ENCODE measurements at places on chromosomes 4 and X.

- no peak for DNase-seq
Observed at GRCh38 chr4:25246680-25247611, 13.1 kb downstream of the PI4K2B start.

DNA sequence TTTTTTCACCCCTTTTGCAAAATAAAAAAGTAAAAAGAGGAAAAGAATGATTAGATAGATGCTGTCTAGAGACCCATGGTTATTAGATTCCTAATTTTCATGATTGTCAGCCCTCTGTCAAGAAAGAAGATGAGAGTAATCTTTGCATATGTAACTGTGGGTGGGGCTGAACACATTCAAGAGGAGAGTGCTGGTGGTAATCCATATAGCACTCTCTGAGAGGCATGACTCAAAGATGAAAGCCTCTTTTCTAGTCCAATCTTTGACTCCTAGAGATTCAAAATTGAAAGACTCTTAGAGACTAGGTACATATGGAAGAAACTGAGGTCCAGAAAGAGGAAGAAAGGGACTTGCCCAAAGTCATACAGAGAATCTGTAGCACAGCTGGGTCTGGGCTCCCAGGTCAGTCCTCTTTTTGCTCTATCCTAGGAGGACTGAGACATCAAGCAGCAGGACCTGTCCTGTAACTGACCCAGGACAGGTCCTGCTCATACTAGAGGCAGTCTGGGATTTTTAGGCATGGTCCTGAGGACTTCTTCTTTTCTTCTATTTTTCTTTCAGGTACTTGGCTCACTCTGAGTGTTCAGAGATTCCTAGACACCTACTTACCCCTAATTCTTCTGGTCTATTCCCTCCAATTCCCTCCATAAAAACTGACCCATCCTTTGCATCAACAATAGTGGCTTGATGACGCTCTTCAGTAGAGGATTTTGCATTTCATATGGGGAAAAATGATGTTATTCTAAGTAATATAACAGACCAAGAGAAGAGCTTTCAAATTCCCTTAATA is 23.8 kb downstream of the VSIG4 start:
- DNase-seq: no peak

GRCh38 chrX:65300104-65300809 is 234.3 kb downstream of the LAS1L start:
- DNase-seq: no peak

GRCh38 chrX:65463550-65463949 is 71.0 kb downstream of the LAS1L start:
- peak; percentile 27 for DNase-seq

GRCh38 chr4:143207555-143207954 is 22.8 kb downstream of the USP38 start:
- DNase-seq: peak; percentile 40

DNA sequence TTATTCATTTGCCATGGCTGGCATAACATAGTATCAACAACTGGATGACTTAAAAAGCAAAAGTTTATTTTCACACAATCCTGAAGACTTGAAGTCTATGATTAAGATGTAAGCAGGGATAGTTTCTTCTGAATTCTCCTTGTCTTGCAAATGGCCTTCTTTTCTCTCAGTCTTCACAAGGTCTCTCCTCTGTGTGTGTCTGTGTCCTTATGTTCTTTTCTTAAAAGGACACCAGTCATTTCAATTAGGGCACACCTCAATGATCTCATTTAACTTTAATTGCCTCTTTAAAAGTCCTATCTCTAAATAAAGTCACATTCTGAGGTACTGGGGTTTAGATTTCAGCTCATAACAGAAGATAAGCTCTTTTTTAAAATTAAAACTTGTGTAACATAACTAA is 399.7 kb downstream of the PABPC4L start:
- no peak for DNase-seq

DNA sequence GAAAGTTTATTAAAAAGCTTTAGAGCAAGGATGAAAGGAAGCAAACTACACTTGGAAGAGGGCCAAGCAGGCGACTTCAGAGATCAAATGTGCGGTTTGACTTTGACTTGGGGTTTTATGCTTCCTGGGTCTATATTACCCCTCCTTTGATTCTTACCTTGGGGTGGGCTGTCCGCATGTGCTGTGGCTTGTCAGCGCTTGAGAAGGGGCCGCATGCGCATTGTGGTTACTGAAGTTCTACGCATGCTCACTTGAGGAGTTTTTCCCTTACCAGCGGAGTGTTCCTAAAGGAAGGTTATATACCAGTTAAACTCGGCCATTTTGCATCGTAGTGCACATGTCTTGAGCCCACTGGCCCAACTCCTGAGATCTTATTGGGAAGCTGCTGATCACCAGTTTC is 9.9 kb downstream of the ZNF157 start:
- peak; percentile 55 for DNase-seq

DNA sequence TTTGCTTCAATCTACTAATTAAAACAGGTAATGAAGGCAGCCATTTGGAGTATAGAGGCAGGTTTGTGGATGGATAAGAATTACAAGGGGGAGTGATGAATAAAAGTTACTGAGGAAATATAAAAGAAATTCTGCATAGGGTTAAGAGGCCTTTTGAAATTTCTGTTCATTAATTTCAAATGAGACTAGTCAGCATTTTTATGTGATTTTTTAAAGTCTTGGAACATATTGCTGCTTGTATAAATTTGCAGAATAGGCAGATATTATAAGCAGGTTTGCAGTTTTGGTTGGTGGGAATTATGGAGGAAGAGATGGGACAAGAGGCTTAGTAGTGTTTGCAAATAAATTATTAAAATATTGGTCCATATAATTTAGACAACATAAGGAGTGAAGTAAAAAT is 750.4 kb upstream of the AGA start:
- DNase-seq: no peak

DNA sequence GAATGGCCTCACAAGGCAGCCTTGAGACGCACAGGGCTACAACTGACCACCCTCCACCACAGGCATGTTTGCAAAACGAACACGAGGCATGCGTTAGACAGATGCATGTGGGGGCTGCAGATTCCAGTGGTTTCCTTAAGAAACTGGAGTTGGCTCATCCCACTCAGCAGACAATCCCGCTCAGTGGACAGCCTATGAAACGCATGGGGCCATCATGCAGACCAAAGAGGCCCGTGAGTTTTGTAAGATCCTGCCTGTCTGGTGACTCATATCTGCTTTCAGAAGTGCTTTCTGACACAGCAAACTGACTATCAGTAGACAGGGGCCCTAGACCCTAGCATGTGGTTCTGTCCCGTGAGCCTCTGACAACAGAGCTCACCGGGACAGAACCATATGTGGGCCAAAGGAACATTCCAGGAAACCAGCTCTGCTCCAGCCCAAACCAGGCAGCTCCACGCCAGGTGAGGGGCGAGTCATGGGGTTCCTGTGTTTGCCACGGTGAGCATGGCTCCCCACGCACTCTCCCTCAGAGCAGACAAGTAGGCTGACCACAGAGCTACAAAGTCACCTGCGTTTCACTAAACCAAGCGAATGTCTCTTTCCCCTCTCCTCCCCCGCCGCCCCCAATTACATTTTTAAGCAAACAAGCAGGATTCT is 74.4 kb downstream of the MTMR1 start:
- peak; percentile 85 for DNase-seq

DNA sequence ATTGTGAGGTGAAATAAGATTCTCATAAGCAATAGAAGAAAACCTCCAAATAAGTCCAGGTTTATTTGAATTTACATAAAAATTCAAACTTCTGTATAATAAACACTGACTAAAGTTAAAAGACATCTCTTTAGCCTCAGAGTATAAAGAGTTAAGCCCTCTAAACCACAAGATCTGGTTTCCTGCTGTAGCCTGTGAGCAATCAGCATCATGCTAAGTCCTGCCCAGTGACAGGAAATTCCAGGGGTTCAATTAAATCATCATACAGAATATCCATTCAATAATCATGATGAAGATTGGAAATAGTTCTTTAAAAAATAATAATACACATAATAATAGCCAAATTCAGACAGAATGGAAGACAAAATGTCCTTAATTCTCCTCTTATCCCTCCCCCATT is 139.2 kb upstream of the DGKK start:
- DNase-seq: peak; percentile 7

DNA sequence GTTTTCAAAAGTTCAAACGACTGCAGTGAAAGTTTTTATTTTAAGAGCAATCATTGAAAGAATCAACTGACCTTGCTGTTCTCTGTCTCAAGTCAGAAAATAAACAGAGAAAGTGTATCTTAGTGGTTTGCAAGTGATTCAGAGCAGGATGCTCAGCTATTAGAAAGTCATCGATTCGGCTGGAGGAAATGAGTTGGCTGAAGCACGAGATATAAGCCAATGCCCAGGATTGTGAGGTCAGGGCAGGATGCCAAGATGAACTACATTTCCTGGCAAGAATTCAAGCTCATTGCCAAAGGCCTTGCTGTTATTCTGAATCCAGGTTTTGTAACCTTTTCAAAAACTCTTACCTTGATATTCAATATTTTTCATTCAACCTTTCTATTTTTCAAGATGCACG is 541.4 kb upstream of the BOD1L1 start:
- peak; percentile 82 for DNase-seq

GRCh38 chr4:79325864-79326328 is at the start of gene NAA11:
Gene NAA11, minus strand, starts transcription at chr4:79326061. Its CDS starts 184 bp downstream, at chr4:79325877.
- no peak for DNase-seq

DNA sequence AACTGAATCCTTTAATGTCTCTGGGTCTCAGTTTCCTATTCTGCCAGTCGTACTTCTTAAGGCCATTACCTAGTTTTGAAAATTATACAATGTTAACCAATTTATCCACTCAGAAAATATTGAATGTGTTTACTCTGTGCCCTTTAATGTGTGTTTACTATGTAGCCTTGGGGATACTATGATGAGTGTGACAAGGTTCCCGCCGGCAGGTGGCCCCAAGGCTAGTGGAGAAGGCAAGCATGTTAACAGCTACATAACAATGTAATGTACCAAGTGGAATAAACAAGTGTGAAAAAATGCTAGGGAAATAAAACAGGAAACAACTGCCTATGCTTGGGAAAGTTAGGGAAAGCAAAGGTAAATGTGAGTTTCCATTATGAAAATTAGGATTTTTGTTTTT is 187.3 kb upstream of the MBNL3 start:
- no peak for DNase-seq

GRCh38 chr4:99462875-99463464 is 27.8 kb upstream of the ADH7 start:
- peak; percentile 70 for DNase-seq

GRCh38 chr4:1200425-1201035 is 28.1 kb upstream of the SPON2 start:
- DNase-seq: peak; percentile 89

DNA sequence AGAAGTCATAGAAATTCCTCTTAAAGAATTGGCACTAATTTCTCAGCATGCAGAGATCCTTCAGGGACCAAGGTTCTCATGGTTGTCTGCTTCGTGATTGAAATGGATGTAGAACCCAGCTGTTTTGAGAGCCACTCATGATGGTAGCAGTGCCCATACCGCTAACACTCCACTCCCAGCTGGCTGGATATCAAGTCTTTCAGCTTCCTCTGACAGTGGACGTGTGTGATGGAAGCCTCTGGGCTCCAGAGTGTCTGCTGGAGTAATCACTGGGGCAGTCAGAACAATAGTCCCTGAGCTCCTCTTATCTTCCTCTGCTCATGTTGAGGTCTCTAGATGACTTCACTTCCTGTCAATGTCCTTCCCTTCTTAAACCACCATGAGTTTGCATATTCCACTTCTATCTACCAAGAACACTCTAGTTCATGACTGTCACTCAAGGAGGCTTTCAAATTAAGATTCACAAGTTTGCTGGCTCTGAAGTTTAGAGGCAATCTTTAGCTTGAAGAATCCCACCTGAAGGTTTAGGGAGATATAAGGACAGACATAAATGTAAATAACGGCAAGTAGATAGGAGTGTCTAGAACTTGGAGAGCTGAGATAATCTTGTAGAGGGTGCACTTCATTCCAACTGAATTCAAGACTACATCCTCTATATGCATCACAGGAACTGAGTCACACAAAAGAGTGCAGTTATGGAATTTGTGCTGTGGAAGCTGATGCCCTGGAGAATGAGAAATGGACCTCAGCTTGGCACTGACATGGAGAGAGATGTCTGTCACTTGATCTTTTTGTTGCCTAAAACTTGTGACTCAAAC is 64.5 kb upstream of the WDR1 start:
- DNase-seq: peak; percentile 66

GRCh38 chrX:155070038-155070437 is 898 bp downstream of the CMC4 start:
- no peak for DNase-seq

- DNase-seq: no peak
Observed at GRCh38 chrX:132181364-132181763, 37.9 kb downstream of the RAP2C start.

DNA sequence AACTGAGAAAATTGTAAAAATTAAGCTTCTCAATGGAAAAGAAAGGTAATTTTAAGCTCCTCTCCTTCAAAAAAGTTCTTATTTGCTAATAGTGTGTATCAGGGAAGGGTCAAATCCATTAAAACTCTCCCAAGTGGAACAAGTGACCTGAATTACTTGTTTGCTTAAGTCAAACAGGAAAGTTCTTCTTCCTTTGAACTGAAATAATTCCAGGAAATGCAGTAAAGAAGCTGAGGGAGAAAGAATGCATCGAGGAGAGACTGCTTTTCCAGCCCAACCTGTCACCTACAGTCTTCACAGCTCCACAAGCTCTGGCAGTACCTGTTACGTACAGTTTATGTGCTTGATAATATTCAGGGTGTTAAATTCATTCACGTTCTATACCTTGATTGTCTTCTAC is 131.1 kb downstream of the KLHL8 start:
- no peak for DNase-seq

DNA sequence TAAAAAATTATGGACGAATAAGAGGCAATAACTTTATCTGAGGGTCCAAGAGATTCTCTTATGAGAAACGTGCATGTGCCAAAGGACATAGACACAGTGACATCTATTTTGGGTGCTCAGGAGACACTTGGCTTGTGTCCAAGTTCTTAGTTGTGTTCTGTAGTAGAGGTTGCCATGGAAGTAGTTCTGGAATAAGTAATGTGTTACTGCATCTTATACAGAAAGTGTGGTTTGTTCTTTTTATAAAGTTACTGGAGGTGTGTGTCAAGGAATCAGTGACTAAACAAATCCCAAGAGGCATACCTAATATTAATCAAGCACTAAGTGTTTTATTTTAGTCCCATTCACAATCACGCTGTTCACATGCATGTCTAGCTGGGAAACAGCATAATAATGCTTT is 305.7 kb downstream of the ARHGAP24 start:
- no peak for DNase-seq

DNA sequence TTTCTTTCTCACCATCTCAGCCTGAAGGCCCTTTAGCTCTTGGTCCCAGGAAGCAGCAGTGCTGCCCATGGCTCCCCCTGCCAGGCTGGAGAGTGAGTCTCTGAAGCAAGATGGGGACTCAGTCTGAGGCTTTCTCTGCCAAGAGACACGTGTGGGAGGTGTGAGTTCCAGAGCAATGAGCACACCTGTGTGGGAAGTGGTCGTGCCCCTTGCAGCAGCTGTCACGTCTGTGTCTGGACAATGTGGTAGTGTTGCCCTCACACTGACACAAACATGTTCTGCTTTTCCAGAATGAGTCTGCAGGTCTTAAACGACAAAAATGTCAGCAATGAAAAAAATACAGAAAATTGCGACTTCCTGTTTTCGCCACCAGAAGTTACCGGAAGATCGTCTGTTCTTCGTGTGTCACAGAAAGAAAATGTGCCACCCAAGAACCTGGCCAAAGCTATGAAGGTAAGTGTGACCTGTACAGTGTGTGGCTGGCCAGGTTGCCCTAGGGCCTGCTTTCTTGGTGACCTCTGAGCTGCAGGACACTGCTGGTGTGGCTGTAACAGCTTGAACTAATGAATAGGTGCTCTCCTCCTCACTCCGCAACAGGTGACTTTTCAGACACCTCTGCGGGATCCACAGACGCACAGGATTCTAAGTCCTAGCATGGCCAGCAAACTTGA is 1.9 kb downstream of the TACC3 start:
- DNase-seq: no peak

Measured in fibroblast of skin of scalp (primary cell).